ENCODE measurements at places on chromosomes 1 and 21.

- DNase-seq: peak; percentile 95
Measured at GRCh38 chr1:212518188-212519054, 85.7 kb downstream of the NENF start.

DNA sequence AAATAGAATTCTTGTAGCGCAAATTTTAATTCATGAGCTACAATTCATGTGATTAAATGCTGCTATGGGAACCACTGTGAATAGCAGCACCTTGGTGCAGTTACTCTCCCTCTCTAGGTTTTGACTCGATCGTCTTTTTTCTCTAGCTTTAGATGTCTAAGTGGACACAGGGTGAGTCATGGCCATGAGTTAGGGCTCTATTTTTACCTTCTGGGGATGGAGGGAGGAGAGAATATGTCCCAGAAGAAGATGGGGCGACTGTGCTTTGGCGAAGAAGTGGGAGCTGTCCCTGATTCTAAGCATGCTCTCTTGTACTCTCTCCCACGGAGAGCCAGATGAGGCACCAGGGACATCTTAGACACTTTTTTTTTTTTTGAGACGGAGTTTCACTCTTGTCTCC is 1.6 kb upstream of the OR2B11 start:
- DNase-seq: no peak

- peak; percentile 80 for DNase-seq
Measured at GRCh38 chr1:154669464-154670282, 61.7 kb upstream of the ADAR start.

GRCh38 chr1:205141236-205142101 is 19.7 kb upstream of the RBBP5 start:
- peak; percentile 85 for DNase-seq

DNA sequence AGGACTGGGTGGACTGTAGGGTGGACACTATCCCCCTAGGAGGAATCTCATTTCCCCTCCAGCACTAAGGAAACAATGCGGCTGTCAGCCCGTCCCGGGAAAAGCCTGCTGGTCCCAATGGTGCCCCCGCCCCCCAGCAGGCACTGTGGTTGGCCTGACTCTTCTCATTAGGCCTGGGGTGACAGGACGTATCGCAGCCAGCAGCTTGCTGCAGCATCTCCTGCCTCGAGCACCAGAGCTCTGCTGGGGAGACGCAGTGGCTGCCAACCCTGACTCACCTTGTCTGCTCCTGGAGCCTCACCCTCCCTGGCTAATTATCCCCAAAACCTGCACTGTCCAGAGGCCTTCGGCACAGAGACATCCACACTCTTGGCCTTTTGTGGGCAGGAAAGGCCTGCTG is 115.1 kb upstream of the GJB5 start:
- DNase-seq: no peak

DNA sequence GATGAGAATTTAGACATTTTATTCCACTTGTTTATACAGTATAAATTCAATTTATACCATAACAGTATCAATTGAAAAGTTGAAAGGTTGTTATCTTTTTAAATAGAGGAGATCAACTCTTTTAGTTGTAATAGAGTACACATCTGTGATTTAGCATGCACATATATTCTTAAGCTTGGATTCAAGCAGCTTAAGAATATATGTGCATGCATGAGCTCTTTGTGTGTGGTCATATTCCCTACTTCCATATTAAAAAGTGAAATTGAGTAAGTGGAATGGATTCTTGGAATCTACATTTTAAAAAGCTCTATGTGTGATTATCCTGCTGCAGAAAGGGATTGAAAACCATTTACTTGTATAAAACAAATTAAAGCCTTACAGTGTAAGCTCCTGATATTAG is 71.9 kb downstream of the SYCP1 start:
- DNase-seq: no peak

- peak; percentile 38 for DNase-seq
Measured at GRCh38 chr1:234538930-234539649, 60.1 kb upstream of the TARBP1 start.

GRCh38 chr1:189752461-189752995 is 725.1 kb downstream of the BRINP3 start:
- no peak for DNase-seq

GRCh38 chr21:36450511-36450910 is 29.4 kb downstream of the CLDN14 start:
- no peak for DNase-seq

GRCh38 chr1:6359216-6360116 is 34.1 kb downstream of the ACOT7 start:
- DNase-seq: peak; percentile 93

DNA sequence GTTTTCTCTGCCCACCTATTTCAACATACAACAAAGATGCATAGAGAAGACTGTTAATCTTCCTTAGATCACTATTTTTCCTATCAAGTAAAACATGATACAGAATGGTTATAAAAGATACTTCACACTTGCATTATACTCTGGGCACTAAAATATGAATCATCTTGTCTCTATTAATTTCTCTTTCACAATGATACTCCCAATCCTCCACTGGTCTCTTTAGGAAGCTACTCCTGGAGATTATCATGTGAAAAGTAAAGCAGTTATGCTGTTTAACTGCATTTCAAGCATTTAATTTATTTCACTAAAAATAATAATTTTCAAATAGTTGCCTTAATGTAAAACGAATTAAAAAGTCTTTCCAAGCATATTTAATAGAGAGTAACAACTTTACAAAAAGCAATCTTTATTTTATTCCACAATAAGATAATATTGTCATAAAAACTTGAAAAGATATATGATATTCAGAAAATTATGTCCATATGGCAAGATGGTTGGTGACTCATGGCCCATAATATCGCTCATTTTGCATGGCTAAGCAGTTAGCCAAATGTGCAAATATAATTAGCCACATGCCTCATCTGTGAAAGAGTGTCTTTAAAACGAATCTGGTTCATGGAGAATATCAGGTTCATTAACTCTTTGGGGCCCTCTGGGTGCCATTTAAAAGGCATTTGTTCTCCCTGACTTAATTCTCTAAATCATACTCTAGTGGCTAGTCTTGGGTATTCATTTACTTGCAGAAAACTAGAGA is 1569.0 kb upstream of the B3GALT2 start:
- no peak for DNase-seq

GRCh38 chr1:234672349-234673135 is 62.6 kb upstream of the IRF2BP2 start:
- no peak for DNase-seq

- no peak for DNase-seq
Measured at GRCh38 chr1:244760471-244760870, 75.0 kb upstream of the COX20 start.

GRCh38 chr21:45806042-45806441 is 162.5 kb downstream of the PCBP3 start:
- no peak for DNase-seq

GRCh38 chr1:39859859-39860812 is 23.2 kb downstream of the TRIT1 start:
- DNase-seq: peak; percentile 31

DNA sequence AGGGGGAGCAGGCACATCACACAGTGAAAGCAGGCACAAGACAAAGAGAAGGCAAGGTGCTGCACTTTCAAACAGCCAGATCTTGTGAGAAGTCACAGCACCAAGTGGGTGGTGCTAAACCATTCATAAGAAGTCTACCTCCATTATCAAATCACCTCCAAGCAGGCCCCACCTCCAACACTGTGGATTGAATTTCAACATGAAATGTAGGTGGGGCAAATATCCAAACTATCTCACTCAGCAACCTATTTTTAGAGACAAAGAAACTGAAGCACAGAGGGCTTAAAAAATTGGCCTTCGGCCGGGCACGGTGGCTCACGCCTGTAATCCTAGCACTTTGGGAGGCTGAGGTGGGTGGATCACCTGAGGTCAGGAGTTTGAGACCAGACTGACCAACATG is 90.4 kb downstream of the UBE2U start:
- no peak for DNase-seq

DNA sequence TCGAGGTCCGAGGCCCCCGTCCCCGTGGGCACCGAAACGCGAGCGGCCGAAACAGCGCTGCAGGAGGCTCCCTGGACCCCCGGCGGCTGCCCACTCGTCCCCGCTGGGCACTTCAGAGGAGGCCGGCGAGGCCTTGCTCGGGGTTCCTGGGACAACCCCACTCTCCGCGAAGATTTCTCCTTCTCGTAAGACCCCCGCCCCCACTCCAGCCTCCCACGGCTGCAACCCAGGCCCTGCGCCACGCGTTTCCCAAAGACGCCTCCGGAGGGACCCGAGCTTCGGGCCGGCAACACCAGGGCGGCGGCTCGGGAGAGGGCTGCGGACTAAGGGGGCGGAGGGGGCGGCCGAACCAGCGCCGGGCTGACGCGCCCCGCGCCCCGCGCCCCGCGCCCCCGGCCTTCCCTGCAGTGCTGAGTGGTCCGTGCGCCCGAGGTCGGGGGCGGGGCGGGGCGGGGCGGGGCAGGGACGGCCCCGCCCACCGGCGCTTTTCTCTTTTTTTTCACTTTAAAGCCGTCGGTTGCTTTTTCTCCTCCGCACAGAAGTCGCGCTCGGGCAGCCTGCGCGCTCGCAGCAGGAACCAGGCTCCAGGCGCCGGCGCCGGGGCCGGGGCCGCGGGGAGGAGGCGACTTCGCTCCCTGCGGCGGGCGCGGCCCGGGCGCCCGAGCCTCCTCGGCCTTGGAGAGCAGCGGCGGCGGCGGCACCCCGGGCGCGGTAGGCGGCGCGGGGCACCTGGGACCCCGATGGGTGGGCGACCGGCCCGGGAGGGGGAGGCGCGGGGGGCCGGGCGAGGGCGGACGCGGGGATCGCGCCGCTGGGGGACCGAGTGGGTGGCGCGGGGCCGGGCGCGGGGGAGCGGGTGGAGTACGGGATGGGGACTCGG is at the start of gene SPSB1:
Gene SPSB1 (plus strand): TSS at position 534 of the 880 bp plus-strand sequence. CDS start 62,998 bp downstream, outside the sequence.
- DNase-seq: peak; percentile 89

- DNase-seq: no peak
Measured at GRCh38 chr21:45570826-45571601, 28.8 kb upstream of the SLC19A1 start.

GRCh38 chr1:234658138-234658537 is 48.2 kb upstream of the IRF2BP2 start:
- DNase-seq: peak; percentile 51

GRCh38 chr1:184078564-184079249 is 27.2 kb downstream of the TSEN15 start:
- peak; percentile 21 for DNase-seq

GRCh38 chr21:38402795-38403194 is 95.5 kb downstream of the ERG start:
- no peak for DNase-seq

DNA sequence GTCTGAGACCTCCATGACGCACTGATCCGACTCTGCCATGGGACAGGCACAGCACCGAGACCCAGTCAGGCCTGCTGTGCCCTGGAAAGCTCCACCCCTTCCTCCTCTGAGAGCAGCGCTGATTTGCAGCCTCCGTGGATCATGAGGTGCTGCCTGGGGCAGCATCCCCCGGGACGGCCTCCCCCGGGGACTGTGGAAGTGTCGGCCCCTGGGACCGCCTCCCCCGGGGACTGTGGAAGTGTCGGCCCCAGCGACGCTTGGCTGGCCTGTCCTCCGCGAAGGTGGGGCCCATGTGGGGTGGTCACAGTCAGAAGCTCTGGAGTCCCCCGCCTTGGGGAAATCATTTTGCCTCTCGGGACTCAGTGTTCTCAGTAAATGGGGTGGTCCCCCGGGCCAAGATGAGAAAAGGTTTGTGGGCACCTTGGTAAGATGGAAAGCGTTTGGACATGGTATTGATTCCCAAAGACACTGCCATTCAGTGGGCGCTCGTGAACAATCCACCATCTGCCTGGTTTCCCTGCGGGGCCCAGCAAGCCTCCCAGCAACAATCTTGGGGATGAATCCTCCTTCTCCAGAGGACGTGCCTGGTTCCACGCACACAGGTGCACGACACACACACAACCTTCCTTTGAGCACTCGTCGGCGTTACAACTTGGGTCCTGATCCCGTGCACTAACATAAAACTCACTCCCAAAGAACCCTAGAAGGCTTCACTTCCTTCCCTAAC is 3.0 kb downstream of the TFF2 start:
- DNase-seq: no peak

DNA sequence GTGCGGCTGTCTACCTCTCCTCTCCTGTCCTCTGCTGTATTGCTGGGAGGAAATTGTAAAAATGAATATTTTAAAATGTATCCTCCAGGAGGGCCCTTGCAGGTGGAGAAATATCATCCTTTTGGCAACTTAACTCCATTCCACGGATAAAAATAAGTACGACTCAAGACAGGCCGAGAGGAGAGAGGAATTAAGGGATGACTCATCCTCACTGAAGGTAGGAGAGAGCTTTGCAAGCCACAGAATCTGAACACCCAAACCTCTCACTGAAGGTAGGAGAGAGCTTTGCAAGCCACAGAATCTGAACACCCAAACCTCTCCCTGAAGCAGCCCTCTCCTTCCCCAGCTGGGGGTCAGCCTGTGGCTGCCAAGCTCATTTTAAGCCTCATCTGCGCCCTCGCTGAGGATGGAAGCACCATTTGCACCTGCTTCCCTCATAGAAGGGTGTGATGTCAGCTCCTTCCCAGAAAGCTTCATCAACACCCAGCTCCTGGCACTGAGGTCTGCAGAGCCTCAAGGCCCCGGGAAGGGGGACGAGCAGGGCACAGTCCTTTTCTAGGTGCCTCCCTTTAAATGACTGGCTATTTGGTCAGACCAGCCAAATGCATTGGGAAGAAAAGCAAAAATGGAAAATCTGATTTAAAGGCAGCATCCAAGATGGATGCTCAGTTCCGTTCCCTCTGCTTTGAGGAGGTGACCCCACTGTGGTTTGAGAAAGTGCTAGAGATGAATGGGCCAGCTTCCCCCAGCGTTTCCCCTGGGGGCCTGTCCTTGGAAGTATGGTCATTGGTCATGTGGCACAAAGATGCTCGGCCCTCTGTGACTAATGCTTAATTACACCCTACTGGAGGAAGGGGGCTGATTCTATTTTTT is 12.9 kb upstream of the SELENON start:
- DNase-seq: no peak

DNA sequence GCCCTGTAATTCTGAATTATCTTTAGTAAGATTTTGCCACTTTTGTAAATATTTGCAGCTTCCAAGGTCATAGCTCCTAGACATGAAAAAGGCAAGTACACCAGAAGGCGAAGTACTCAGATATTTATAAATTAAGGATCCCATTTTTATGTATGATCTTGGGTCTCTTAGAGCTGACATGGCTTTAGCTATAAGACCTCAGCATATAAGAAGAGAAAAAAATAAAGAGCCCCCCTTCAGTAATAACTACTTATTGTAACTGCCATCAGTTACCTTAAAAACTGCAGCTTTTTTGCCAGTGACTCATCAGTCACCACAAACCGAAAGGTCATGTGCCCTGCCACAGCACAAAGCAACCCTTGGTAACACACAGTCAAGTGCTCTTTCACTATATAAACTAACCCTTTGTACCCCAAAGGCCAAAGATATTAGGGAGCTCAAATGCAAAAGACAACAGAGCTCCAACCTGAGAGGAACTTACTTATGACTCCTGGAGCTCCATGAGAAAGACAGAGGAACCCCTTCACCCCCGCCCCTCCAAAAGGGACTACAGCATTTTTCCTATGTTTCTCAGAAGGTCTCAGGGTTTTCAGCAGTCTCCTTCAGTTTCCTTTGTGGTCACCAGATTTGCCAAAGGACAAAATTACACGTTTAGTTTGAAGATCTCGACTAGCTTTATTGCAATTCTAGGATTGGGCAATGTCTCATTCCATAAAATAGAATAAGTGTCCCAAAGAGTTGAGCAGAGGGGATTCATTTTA is 219.8 kb upstream of the DUSP10 start:
- peak; percentile 24 for DNase-seq

Data from small intestine (tissue), 16 donors.